ENCODE measurements at places on chromosomes 16 and 17.

DNA sequence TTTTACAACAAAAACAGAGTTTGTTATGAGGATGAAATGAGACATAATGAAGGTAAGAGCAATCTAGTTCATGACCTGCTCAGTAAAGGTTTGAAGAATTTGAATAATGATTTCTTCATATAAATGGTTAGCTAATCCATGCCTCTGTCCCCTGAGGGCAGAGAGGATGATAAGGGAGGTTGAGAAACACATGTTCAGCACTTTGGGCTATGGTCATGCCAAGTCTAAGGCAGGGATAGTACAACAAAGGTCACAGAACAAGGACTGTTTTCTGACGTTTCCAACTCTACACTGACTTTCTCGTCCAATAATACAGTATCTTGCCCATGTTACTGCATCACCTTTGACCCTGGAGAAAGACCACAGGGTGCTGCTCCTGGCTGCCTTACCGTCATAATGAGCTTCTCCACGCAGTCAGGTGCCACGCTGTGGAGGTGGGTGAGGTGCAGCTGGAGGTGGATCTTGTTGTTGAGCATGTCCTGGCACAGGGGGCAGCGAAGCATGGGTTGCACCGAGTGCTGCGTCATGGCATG, 236.7 kb downstream of the ZFHX3 start:
- DNase-seq = no peak

- peak; percentile 5 for DNase-seq
Measured at GRCh38 chr17:79612468-79613194, 1.8 kb upstream of the RBFOX3 start.

GRCh38 chr16:21645261-21645721, 7.1 kb downstream of the IGSF6 start:
- peak; percentile 25 for DNase-seq

DNA sequence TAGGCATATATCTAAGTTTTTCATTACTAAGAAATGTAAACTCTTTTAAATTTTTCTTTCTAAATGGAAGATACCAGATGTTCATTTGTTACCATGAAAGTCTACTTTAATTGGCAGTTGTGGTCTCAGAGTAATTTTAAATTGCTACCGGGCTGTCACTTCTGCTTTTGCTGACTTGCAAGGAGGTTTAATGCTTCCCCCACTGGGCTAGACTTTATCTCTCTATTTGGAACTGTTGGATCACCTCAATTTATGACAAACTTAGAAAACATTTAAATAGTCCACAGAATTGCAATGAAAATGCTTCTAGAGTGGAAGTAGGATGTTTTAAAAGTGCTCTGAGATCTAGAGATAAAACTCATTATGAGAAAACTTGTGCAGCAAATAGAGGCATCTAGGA, 479.8 kb upstream of the GOT2 start:
- no peak for DNase-seq

GRCh38 chr17:36546418-36547093, 1.8 kb downstream of the GGNBP2 start:
- no peak for DNase-seq

DNA sequence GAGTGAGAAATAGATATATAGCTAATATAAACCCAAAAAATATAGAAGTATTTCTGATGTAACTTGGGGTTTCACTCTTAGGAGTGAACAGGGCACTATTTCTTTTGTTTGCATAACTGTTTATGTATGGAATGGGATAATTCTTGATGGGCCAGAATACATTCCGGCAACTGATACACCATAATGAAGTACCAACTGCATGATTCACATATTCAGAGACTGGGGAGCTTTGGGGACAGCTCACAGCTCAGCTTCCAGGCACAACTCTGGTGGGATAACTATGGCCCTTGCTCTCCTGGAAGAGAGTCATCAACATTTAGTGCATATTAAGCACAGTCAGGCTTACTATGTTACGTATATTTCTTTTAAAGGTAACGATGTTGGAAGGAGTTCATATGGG, 42.1 kb upstream of the ADCY7 start:
- no peak for DNase-seq

DNA sequence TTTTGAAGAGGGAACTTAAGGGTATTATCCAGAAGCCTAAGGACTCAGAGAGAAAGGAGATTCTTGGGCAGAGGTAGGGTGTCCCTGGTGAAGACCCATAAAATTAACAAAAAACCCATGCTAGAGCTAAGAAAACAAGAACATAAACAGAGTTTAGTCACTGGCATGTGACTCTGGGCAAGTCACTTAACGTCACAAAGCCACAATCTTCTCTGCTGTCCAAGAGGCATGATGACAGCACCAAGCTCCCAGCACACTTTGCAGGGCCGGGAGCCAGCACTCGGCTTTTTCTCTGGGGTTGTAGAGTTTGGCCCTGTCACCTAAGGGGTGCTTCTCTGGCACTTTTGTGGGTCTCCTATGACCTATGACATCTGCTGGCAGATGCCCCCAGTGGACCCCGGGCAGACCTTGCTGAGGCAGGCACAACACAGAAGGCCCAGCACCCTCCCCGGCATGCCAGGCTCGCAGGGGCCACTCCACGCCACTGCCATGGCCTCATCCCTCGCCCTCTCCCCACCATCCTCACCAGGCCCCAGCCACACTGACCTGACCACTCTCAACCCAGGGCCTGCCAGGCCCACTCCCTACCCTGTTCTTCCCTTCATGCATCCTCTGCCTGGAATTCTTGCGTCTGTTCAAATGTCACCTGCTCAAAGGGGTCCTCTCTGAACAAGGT, 69.8 kb downstream of the DYNLRB2 start:
- DNase-seq = peak; percentile 38

GRCh38 chr17:82021107-82021899, 1.4 kb downstream of the CENPX start:
- peak; percentile 77 for DNase-seq

DNA sequence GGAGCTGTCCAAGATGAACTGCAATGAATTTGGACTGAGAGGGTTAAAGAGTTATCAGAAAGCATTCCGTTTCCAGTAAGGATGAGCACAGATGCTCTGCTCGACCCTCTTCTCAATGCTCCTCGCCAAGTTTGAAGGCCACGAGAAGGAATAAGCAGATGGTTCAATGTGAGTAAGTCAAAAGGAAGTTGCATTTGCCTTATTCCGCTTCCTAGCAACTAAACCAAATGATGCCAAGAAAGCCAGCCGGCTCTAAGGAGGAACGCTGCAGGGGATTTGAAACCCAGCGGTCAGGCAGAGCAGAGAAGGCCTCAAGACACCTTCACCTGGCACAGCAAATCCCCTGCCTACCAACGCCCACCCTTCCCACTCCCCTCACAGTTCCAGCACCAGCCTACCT, 52.1 kb upstream of the CNEP1R1 start:
- DNase-seq = no peak

DNA sequence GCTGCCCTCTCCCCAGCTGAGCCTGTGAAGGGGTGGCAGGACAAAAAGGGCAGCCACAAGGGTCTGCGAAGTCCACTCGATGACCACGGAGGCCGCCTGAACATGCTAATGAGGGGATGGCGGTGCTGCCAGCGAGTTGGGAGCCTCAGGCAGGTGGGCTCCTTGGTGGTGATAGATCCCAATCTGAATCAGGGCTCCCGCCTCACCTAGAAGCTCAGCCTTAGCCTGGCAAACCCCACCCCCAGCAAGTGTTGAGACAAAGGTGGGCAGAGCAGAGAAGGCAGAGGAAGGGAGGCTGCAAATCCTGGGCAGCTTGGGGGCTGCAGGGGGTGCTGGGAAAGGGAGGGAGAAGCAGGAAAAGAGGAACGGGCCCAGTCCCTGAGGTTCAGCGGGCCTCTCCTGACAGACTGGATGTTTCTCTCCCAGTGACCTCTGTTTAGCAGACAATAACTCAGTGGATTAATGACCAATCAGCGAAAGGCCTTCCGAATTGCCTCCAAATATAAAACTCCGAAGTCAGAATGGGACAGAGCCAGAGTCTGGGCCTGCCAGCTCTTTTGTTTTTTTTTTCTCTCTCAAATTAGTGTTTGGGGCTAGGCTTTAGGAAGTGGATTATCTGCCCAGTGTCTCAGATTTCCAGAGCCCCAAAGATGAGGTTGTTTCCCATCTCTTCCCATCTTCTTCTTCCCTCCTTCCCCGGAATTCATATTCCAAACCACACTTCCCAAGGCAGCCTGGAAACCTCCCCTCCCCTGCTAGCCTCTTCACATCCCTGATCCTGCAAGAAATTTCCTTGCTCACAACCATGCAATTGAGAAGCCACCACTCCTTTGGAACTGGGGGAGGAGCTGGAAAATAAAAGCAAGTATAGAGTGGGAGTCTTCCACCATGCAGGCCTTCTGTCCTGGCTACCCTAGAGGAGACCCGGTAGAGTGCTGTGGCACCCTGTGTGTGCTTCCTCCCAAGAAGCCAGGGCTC, 15.2 kb upstream of the HOXB2 start:
- DNase-seq = no peak

- DNase-seq = no peak
Measured at GRCh38 chr16:9102943-9103342, 11.5 kb downstream of the HAPSTR1 start.
